ENCODE measurements at places on chromosomes 7 and 10.

- DNase-seq: no peak
These were observed 484 bp downstream of the ZWINT start for GRCh38 chr10:56360583-56360966.

GRCh38 chr10:33609546-33609945 is 275.1 kb upstream of the NRP1 start:
- no peak for DNase-seq

- DNase-seq: no peak
These were observed 978 bp downstream of the OGDH start for GRCh38 chr7:44607141-44608068.

GRCh38 chr7:21135437-21135836 is 292.4 kb upstream of the SP4 start:
- DNase-seq: no peak

DNA sequence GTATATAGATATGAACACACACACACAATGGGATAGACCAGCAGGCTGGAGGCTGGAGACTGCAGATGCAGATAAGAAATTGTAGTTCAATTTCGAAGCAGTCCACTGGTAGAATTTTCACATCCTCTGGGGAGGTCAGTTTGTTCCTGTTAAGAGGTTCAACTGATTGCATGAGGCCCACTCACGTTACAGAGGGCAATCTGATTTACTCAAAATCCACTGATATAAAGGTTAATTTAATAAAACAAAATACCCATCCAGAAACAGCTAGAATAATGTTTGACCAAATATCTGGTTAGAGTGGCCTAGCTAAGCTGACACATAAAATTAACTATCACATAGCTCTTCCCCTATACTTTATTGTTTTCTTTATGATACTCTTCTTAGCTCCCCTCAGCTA is 162.9 kb upstream of the SMIM30 start:
- DNase-seq: no peak

- DNase-seq: no peak
These were observed 51.4 kb upstream of the SLC29A3 start for GRCh38 chr10:71267508-71268240.

DNA sequence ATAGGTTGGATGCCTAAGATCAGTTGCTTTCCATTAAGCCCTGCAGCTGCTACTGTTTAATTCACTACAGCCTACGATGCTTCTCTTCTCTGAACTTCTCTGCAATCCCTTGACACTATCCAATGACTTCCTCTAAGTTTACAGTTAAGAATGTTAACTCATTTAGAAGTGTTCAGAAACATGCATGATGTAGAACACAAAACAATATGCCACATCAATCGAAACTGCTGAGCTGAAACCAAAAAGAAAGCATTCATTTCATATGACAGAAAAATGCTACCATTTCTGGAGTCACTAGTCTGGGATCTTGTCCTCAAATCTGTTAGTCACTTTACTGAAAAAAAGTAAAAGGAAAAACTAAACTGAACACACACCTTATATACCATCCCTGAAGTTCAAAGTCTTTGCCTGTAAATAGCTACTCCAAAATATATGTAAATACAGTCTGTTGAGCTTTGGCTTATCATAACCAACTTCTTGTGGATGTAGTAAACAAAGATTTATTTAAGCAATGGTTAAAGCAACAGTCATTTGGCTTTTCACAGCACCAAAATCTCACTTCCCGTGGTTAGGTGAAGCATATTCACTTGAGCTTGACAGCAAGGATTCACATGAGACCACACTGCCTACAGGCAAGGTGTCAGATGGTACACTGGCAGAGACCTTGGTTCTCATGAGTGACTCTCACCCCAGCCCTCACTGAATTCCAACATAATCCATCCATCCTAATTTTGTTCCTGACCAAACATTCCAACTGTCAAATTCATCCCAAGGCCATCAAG is 187.0 kb downstream of the PPP1R17 start:
- DNase-seq: no peak

DNA sequence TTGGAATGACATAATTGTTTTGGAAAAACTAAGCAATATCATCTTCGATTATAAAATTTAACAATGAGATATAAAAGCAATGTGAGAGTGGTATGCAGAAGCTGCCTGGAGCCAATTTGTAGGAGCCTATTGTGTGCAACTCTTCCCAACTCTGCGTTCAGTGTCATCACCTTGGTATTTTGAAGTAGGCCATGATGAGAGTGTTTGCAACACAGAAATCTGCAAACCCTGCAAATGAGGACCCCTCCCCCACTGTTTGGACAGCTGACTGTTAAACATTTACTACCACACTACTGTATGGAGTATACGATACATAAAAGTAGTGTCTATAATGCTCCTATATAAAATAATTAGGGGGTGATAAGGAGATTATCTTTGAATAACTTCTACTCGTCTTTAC is 531.3 kb downstream of the ATRNL1 start:
- DNase-seq: no peak

DNA sequence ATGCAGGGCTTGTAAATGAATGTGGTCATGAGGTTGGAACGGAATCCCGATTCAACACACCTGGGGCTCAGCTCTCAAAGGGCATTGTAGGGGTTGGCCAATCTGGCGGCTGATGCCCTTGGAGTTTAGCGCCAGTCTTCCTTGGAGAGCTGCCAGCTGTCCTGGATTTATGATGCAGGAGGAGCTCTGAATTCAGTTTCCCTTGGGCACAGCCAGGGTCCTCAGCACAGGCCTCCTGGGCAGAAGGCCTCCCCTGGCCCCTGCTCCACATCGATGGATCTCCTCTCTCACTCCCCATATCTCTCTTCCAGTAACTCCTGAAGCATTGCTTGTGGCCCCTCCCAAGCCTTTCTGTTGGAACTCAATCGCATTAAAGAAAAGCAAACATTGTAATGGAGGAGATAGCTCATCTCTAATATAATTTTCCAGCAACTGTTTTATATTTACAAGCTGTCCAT is 985 bp upstream of the CYTH3 start:
- no peak for DNase-seq

DNA sequence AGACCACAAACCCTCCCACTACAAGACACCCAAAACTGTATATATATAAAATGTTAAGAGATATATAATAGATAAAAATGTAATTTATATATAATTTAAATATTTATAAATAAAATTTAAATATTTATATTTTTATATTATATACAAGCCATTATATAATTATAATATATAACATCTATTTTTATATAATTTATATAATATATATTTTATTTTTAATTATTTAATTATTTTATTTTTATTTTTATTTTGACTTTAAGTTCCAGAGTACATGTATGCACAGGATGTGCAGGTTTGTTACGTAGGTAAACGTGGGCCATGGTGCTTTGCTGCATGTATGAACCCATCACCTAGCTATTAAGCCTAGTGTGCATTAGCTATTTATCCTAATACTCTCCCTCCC is 1090.2 kb downstream of the NXPH1 start:
- DNase-seq: no peak

DNA sequence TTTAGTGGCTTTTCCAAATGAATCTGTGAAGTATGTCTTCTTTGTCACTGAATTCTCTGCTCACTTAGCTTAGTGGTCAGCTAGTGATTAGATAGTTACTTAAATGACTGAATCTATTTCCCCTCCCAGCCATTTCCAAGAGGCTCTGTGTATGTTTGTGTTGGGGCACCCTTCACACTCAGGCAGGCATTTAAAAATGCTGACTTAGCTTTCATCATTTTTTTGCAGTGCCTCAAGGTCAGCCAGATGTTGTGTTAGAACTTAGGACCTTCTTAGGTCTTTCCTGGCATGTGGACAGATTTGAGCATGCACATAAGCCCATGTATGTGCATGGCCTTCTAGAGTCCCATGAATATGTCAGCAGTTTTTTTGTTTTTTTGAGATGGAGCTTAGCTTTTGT is 25.4 kb upstream of the HHEX start:
- no peak for DNase-seq

- no peak for DNase-seq
These were observed 84.6 kb downstream of the ZMYND11 start for GRCh38 chr10:219731-220472.

GRCh38 chr7:30310674-30311362 is 26.4 kb downstream of the ZNRF2 start:
- DNase-seq: no peak

DNA sequence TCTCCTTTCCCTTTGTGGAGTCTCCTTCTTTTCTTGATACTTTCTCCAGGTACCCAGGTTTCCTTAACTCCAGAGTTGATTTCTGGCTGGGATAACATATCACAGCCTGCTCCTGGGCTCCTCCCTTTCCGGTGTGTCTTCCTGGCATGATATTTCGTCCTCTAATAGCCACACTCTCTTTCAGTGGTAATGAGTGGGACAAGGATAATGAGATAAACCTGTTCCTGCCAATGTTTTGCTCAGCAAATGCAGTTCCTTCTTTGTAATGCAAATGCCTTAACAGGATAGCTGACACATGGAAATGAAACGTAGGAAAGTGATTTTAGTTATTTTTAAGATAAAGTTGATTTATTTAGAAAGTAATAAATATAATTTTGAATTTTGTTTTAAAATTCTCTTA is 168.6 kb downstream of the NRP1 start:
- DNase-seq: no peak

DNA sequence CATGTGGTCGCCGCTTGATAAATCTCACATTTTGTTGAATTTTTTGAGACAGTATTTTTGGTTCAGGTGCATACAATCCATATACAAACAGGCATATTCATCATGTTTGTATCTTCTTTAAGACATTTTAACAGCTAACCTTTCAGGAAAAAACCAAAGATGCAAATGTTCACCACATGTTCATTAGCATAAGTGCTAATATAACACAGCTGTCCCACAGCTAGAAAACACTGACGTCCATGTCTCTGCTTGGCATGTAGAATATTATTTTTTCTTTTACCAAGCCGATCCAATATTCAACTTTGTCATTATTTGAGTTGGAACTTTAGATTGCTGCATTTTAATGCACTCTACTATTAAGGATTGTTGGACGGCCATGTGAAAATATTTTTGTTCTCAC is 31.2 kb downstream of the BMPER start:
- no peak for DNase-seq

GRCh38 chr7:45028138-45028919 is 28.3 kb downstream of the CCM2 start:
- no peak for DNase-seq

DNA sequence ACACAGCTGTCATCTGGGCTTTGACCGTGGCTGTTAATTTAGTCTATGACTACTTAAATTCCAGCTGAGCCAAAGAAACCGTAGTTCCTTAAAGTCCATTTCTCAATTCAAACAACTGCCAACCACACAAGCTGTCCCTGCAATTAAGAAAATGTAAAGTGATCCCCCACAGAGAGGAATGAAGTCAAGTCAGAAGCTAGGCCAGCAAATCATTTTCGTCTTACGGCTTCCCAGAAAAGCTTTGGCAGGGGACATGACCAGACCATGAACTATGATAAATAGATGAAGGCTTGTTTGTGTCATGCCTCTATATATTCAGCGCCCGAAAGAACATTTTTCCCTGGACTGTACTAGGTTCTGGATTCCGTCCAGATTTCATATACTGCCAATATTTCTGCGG is 54.6 kb downstream of the HACD1 start:
- DNase-seq: no peak

- DNase-seq: no peak
These were observed 1088.0 kb downstream of the SORCS1 start for GRCh38 chr10:106076496-106076895.

DNA sequence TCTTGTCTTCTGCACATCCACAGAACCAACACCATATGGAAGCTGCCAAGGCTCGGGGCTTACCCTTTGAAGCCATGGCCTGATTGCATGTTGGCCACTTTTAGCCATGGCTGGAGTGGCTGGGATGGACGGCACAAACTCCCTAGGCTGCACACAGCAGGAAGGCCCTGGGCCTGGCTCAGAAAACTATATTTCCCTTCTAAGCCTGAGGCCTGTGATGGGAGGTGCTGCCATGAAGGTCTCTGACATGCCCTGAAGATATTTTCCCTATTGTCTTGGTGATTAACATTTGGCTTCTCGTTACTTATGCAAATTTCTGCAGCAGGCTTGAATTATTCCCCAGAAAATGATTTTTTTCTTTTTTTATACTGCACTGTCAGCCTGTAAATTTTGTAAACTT is 387.0 kb upstream of the KCND2 start:
- no peak for DNase-seq

- DNase-seq: no peak
These were observed 32.7 kb downstream of the DNMBP start for GRCh38 chr10:99976886-99977665.

DNA sequence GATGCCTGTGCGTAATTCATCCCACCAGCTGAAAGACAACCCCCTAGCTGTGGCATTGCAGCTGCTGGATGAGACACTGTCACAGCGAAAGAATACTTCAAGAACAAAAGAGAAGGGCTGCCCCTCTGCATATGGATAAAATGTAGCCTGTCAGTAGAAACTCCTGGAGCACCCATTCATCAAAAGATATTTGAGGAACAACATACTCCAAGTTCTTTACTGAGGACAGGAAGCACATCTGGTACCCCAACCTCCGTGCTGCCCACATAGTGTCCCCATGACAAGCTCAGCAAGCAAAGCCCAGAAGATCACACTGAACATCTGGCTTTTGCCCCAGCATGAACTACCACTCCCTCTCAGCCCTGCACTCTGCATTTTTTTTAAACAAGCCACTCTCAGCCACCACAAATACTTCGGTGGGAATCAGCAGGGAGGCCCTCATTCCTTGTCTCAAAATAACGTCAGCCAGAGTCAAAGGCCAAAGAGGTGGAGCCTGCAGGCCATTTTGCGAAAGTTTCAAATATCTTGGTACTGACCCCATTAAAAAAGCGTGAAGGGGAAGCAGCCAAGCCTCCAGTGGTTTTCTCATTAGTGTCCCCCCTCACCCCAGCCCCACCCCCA is 1.7 kb downstream of the CREB3L2 start:
- DNase-seq: no peak

DNA sequence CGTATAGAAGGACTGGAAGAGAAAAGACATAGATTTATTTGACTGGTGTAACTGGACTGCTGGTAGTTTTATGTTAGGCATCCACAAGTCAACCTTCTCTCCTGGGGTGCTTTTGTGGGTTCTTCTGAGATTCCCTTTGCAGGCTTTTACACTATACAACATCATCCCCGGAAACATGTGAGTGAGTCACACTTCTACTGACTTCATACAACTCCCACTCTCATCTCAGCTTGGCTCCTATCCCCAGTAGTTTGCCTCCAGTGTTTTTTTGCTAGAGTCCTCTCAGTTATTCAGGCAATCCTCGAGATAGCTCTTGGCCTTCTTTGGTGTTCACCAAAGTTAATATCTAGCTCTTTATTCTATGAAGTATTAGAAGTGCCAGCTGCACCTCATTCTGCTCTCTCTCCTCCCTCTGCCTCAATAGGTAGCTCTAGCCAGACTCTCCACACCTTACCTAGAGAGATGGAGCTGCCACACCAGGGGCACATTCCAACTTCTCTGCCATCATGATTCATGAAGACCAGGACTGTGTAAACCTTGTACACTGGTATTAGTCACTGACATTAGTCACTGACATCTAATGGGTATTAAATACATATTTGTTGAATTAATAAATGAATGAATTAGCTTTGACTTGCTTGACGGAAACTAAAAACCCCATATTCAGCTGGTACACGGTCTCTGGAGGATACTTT is 281.9 kb downstream of the PPP1R3A start:
- no peak for DNase-seq

GRCh38 chr7:22732556-22733126 is 5.6 kb downstream of the IL6 start:
- no peak for DNase-seq
